Calu3 (cell line): ENCODE measurements at places on chromosomes 11 and 22.

DNA sequence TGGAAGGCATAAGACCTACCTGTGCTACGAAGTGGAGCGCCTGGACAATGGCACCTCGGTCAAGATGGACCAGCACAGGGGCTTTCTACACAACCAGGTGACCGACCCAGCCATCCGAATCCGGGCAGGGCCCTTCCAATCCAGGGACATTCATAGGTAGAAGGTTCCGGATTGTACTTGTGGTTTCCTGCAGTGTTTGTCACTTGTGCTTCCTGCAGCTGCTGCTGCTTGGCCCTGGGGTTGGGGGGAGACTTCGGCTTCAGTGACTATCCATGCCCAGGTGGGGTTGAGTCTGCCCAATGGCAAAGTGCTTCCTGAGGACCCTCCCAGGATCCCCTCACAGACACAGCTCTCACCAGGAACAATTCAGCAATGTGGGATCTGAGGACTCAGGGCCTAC, 2.2 kb downstream of the APOBEC3A start:
- no peaks in the 10 kb centered on the region for H3K36me3 ChIP-seq
- DNase-seq: no peak
- peaks cover 9% of the 10 kb centered on the region for H3K4me1 ChIP-seq
- no peak overlapping the region for H3K4me3 ChIP-seq

DNA sequence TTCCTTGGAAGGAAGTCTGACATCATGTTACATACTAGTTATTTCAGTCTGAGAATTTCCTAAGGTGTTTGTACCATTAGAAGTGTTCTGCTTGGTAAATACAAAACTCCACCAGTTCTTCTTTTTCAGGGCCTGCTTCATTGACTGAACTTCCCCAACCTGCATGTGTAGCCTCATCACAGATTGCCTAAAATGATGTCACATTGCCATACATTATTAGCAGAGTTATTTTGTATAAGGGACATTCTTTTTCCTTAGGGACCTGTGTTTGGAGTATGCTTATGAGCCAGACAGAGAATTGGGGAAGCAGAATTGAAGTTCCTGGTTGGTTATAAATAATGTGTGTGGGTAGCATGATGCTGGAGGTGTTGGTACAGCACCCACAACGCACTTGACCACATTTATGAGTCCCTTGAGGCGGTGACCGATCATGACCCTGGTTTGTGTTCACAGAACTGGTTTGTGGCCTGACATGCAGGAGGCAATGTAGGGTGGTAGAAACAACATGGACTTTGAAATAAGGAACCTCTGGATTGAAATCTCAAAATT, 16.4 kb upstream of the MMP7 start:
- H3K4me3 ChIP-seq: peak overlapping the region; percentile 26
- H3K27ac ChIP-seq: no peak overlapping the region
- H3K4me1 ChIP-seq: peaks cover 48% of the 10 kb centered on the region
- peaks cover 6% of the 10 kb centered on the region for H3K36me3 ChIP-seq
- H3K27me3 ChIP-seq: no peaks in the 10 kb centered on the region

DNA sequence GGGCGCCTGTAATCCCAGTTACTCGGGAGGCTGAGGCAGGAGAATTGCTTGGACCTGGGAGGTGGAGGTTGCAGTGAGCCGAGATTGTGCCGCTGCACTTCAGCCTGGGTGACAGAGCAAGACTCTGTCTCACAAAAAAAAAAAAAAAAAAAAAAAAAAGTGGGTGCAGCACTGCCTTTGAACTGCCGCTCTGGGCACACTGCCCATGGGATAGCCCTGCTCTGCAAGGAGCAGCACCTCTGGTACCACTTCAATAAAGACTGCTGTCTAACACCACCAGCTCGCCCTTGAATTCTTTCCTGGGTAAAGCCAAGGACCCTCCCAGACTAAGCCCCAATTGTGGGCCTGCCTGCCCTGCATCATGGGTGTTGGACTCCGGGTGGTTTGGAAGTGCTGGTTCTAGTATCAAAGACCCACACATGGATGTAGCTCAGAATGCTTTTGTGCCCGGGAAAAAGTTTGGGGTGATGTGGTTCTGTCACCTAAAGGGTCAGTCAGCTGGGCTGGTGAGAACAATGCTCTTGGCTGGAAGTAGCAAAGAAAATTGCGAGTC, 444.3 kb downstream of the TBC1D22A start:
- H3K27ac ChIP-seq: no peak overlapping the region
- H3K4me1 ChIP-seq: no peaks in the 10 kb centered on the region
- no peak overlapping the region for H3K4me3 ChIP-seq
- DNase-seq: no peak
- H3K27me3 ChIP-seq: peaks cover 46% of the 10 kb centered on the region
- no peaks in the 10 kb centered on the region for H3K36me3 ChIP-seq

GRCh38 chr11:44127130-44127529, 31.7 kb downstream of the EXT2 start:
- no peaks in the 10 kb centered on the region for H3K36me3 ChIP-seq
- no peaks in the 10 kb centered on the region for H3K4me1 ChIP-seq
- no peak overlapping the region for H3K4me3 ChIP-seq
- no peaks in the 10 kb centered on the region for H3K27me3 ChIP-seq

GRCh38 chr11:58650496-58650895, 28.0 kb downstream of the CNTF start:
- H3K4me1 ChIP-seq: peaks cover 18% of the 10 kb centered on the region
- no peaks in the 10 kb centered on the region for H3K27me3 ChIP-seq
- H3K27ac ChIP-seq: no peak overlapping the region
- no peak for DNase-seq

- H3K4me3 ChIP-seq: no peak overlapping the region
- H3K27me3 ChIP-seq: no peaks in the 10 kb centered on the region
- no peaks in the 10 kb centered on the region for H3K36me3 ChIP-seq
Measured at GRCh38 chr11:80722629-80723028, 1281.8 kb upstream of the TENM4 start.

GRCh38 chr11:79332017-79332416, 108.8 kb downstream of the TENM4 start:
- no peak for DNase-seq
- peaks cover 41% of the 10 kb centered on the region for H3K27me3 ChIP-seq
- no peaks in the 10 kb centered on the region for H3K36me3 ChIP-seq
- no peak overlapping the region for H3K27ac ChIP-seq
- no peaks in the 10 kb centered on the region for H3K4me1 ChIP-seq

- no peaks in the 10 kb centered on the region for H3K27me3 ChIP-seq
- no peak overlapping the region for H3K4me3 ChIP-seq
- H3K27ac ChIP-seq: no peak overlapping the region
- no peaks in the 10 kb centered on the region for H3K4me1 ChIP-seq
Measured at GRCh38 chr11:94958121-94958696, 15.1 kb downstream of the CWC15 start.

- no peaks in the 10 kb centered on the region for H3K4me1 ChIP-seq
- DNase-seq: no peak
- H3K27ac ChIP-seq: no peak overlapping the region
- H3K27me3 ChIP-seq: peaks cover 94% of the 10 kb centered on the region
- no peak overlapping the region for H3K4me3 ChIP-seq
Measured at GRCh38 chr11:64519541-64519940, 71.5 kb upstream of the SLC22A12 start.

GRCh38 chr11:84236436-84236835, 950.3 kb upstream of the CCDC90B start:
- no peak overlapping the region for H3K4me3 ChIP-seq
- DNase-seq: no peak
- H3K4me1 ChIP-seq: no peaks in the 10 kb centered on the region
- no peaks in the 10 kb centered on the region for H3K27me3 ChIP-seq

- H3K27me3 ChIP-seq: no peaks in the 10 kb centered on the region
- H3K4me1 ChIP-seq: no peaks in the 10 kb centered on the region
- no peak overlapping the region for H3K4me3 ChIP-seq
- no peak overlapping the region for H3K27ac ChIP-seq
- no peaks in the 10 kb centered on the region for H3K36me3 ChIP-seq
Measured at GRCh38 chr11:123608371-123608770, 46.1 kb downstream of the SCN3B start.

DNA sequence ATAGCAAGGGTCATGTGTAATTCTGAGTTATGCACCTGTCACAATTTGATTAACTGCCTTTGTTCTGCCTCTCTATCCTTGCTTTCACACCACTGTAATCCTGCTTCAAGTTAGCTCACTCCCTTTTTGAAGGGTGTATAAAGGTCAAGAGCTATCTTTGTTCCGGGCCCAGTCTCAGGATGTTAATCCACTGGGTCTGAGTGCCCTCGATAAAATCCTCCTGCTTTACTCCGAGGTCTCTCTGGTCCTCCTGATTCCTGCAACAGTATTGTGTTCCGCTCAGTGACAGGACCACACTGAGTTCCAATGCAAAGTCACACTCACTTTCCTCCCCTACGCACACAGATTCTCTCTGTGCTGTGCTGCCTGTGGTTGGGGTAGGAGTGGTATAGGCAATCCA, 186.5 kb downstream of the DYNC2H1 start:
- no peaks in the 10 kb centered on the region for H3K27me3 ChIP-seq
- no peaks in the 10 kb centered on the region for H3K4me1 ChIP-seq
- no peaks in the 10 kb centered on the region for H3K36me3 ChIP-seq
- no peak overlapping the region for H3K27ac ChIP-seq

GRCh38 chr11:35622070-35622469, 3.8 kb downstream of the FJX1 start:
- peaks cover 29% of the 10 kb centered on the region for H3K36me3 ChIP-seq
- H3K4me1 ChIP-seq: peaks cover 29% of the 10 kb centered on the region
- no peak overlapping the region for H3K27ac ChIP-seq
- H3K27me3 ChIP-seq: no peaks in the 10 kb centered on the region
- no peak overlapping the region for H3K4me3 ChIP-seq

GRCh38 chr11:126061707-126062678, 673 bp downstream of the CDON start:
- H3K27ac ChIP-seq: peak overlapping the region; percentile 86
- no peaks in the 10 kb centered on the region for H3K27me3 ChIP-seq
- peaks cover 22% of the 10 kb centered on the region for H3K36me3 ChIP-seq
- peak overlapping the region; percentile 81 for H3K4me3 ChIP-seq
- peak; percentile 32 for DNase-seq
- peaks cover 8% of the 10 kb centered on the region for H3K4me1 ChIP-seq

- no peak for DNase-seq
- H3K4me3 ChIP-seq: no peak overlapping the region
- peaks cover 52% of the 10 kb centered on the region for H3K36me3 ChIP-seq
- H3K4me1 ChIP-seq: peaks cover 15% of the 10 kb centered on the region
Measured at GRCh38 chr11:73872749-73873357, 3.8 kb downstream of the COA4 start.

DNA sequence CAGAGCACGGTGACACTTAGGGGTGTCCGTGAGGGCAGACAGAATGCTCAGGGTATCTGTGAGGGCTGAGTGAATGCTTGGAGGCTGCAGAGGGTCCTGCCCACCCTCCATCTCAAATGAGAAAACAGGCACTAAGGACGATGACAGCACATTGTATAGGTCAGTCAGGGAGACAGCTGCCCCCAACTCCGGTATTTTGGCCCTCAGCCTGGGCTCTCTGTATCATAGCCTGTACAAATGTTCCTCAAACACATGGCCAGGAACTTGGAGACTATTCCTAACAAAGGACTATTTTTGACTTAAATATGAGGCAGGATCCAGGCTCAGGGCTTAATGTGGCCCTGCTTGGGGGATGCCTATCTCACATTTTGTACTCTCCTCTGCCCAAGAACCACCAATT, 145.4 kb downstream of the OPCML start:
- no peaks in the 10 kb centered on the region for H3K4me1 ChIP-seq
- no peak for DNase-seq
- no peak overlapping the region for H3K27ac ChIP-seq
- H3K36me3 ChIP-seq: no peaks in the 10 kb centered on the region

DNA sequence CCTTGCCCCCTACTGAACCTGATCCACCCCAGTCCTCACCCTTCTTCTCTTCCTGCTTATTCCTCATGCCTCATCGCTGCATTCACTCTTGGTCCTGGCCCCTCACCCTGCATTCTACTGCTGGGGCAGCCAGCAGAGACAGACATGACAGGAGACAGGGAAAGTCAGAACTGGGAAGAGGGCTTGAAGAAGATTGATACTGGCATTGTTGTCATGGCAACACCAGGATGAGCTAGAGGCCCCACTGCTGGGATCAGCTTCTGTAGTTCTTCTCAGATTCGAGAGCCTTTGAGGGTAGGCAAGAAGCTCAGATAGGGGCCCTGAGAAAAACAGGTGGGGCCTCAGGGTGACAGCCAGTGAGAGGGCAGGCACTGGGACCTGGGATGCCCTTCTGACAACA, 264.3 kb downstream of the MIAT start:
- H3K4me1 ChIP-seq: no peaks in the 10 kb centered on the region
- no peak for DNase-seq
- no peak overlapping the region for H3K4me3 ChIP-seq
- peaks cover 100% of the 10 kb centered on the region for H3K27me3 ChIP-seq

GRCh38 chr22:28980326-28980725, 81.3 kb downstream of the C22orf31 start:
- peaks cover 73% of the 10 kb centered on the region for H3K4me1 ChIP-seq
- H3K36me3 ChIP-seq: peaks cover 11% of the 10 kb centered on the region
- no peaks in the 10 kb centered on the region for H3K27me3 ChIP-seq
- no peak overlapping the region for H3K4me3 ChIP-seq
- no peak overlapping the region for H3K27ac ChIP-seq
- no peak for DNase-seq

- peaks cover 14% of the 10 kb centered on the region for H3K27me3 ChIP-seq
- DNase-seq: no peak
- no peak overlapping the region for H3K27ac ChIP-seq
- H3K4me1 ChIP-seq: no peaks in the 10 kb centered on the region
- no peak overlapping the region for H3K4me3 ChIP-seq
Measured at GRCh38 chr11:9351321-9351881, 33.1 kb upstream of the IPO7 start.

DNA sequence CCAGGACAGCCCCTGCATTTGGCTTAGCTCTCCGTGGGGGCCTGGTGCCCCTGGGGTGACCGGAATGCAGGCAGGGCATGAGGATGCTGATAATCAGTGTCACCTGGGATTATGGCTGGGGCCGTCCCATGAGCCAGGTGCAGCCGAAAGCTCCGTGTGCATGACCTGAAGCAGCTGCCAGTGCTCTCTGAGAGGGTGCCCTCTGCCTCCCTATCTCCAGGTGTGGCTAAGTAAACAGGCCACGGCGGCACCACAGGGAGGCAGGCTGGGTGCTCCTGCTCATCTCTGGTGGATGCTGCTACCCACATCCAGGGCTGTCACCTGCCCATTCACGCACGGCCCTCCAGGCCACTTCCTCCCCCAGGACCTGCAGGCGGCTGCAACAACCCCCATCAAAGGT, 29.8 kb downstream of the DUSP8 start:
- DNase-seq: no peak
- no peaks in the 10 kb centered on the region for H3K4me1 ChIP-seq
- no peak overlapping the region for H3K4me3 ChIP-seq
- H3K27ac ChIP-seq: no peak overlapping the region
- H3K27me3 ChIP-seq: peaks cover 59% of the 10 kb centered on the region

DNA sequence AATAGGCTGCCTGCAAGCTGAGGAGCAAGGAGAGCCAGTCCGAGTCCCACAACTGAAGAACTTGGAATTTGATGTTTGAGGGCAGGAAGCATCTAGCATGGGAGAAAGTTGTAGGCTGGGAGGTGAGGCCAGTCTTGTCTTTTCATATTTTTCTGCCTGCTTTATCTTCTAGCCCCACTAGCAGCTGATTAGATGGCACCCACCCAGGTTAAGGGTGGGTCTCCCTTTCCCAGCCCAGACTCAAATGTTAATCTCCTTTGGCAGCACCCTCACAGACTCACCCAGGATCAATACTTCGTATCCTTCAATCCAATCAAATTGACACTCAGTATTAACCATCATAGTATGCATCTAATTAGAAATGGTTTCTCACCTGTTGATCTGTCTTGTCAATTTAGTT, 5.0 kb upstream of the COX8A start:
- DNase-seq: no peak
- peaks cover 17% of the 10 kb centered on the region for H3K36me3 ChIP-seq
- H3K27ac ChIP-seq: no peak overlapping the region
- H3K27me3 ChIP-seq: peaks cover 12% of the 10 kb centered on the region
- no peaks in the 10 kb centered on the region for H3K4me1 ChIP-seq

- H3K36me3 ChIP-seq: peaks cover 16% of the 10 kb centered on the region
- H3K4me3 ChIP-seq: no peak overlapping the region
- no peak overlapping the region for H3K27ac ChIP-seq
- H3K27me3 ChIP-seq: no peaks in the 10 kb centered on the region
- no peak for DNase-seq
- H3K4me1 ChIP-seq: peaks cover 28% of the 10 kb centered on the region
Measured at GRCh38 chr11:128491195-128491936, 96.0 kb downstream of the ETS1 start.
